ENCODE measurements at places on chromosomes 4 and X.

DNA sequence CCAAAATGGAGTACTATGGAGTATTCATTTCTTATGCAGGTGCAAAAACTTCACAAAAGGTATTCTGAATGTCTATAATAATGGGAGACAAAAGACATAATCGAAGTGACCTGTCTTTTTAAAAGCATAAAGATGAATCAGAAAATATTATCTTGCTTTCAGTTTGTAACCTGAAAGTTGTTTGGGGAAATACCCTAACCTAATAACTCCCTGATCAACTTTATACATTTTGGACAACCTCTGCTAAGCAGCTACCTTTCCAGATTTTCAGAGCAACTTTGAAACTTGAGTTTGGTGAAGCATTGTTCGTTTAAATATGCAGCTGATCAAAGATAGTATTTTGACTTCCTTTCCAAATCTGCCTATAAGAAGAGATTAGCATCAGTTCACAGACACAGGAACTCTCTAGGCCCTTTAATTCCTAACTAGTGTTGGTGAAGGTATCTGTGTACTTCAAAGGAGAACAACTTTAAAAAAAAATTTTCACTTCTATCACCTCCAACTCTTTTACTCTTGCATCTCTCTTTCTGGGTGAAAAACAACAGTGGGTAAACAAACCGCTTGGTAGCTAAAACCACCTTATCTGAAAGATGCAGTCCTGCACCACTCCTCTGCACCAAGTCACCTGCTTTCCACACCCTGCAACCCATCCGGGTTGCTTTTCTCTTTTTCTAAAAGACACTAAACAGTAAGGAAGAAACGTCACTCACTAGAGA is 26.5 kb downstream of the CD40LG start:
- DNase-seq = no peak

- no peak for DNase-seq
Observed at GRCh38 chr4:31107362-31107761, 387.2 kb downstream of the PCDH7 start.

GRCh38 chr4:55248756-55249155 is 97.3 kb upstream of the SRD5A3 start:
- DNase-seq = no peak

GRCh38 chr4:111475001-111475400 is 670.3 kb upstream of the FAM241A start:
- no peak for DNase-seq

- DNase-seq = no peak
Observed at GRCh38 chrX:139776599-139776998, 68.6 kb upstream of the MCF2 start.

DNA sequence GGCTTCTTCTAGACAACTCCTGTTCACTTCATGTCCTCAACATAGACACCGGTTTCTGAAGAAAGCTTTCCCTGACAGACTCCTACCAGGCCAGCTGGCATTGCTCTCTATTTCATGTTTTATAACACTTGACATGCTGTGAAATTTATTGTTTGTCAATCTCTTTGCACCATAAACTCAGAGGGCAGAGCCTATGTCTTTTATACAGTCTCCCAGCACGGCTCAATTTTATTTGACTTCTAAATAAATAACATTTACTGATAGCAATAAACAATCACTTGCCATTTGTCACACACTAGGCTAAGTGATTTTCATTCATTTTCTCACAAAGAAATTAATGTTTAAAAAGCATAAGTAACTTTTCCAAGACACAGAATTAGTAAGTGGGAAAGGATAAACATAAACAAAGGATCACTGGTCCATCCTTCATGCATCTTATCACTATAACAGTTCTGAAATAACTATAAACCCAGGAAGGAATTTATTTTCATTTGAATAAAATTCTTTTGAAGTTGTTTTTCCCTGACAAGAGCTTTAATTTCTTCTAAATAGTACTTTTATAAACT is 577.6 kb downstream of the TECRL start:
- DNase-seq = no peak

- no peak for DNase-seq
Observed at GRCh38 chrX:128396601-128397000, 344.4 kb upstream of the ACTRT1 start.

DNA sequence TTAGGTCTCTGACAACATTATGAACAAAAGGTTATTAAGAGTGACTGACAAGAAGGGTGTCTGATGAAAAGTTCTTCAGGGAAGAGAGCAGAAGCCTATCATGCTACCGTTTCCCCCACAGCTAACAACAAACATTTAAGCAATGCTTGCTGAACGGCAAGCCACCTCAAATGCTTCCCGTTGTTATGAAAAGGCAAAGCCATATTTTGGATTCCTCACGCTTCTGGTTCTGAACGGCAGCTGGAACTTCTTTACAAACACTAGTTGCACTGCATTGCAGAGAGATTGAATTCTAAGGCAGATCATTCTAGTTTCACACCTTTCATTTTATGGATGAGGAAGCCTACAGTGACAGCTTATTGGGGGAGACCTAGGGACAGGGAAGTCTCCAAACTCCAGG is 48.6 kb upstream of the NAP1L5 start:
- no peak for DNase-seq

DNA sequence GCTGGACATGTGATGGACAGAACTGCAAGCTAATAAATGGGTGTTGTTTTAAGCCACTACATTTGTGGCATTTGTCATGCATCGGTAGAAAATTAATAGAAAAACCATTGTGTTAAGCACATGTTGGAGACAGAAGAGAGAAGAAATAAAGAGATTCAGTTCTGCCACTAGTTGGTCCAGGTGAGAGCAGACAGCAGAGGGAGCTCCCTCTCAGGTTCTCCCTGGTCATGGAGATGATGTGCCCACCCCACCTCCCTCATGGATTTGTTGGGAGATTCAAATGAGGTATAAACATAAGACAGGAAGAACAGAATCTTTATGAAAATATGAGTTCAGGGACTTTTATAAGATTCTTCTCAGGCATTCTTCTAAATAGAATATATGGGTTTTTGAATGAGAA is 36.8 kb upstream of the OCIAD2 start:
- DNase-seq = no peak

GRCh38 chrX:136867096-136867491 is 13.4 kb downstream of the RBMX start:
- no peak for DNase-seq

DNA sequence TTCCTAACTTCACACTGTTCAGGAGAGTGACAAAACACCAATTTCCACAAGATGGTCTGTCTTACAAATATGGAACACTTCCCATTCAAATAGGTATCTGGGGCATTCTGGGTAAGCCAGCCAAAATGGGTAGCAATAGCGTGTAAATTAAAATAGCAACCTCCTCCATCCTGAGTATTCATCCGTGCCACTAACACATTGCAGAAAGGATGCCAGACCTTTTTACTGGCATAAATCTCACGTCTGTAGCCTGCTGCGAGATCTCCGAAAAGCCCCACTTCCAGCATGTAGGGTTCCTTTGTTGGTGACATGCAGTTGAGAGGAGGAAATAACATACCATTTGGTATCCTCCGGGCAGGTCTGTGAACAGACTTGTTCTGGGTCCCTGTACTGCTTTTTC is 52.7 kb upstream of the RAI2 start:
- DNase-seq = no peak

DNA sequence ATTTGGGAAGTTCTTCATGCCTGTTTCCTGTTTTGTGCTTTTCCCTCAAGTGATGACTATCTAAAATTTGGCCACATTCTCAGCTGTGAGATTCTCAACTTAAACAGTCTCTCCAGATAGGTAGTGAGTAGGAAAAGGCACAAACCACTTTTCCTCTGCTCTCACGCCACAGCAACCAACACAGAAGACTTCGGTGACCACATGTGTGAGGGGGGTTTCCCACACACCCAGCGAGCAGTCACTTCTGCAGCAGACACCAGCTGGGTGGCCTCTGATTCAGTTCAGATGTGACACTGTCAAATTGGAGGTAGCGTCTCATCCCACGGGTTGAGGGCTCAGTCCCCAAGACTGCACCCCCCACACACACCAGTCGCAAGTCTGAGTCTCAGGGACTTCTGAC is 25.1 kb upstream of the CLDN34 start:
- no peak for DNase-seq

DNA sequence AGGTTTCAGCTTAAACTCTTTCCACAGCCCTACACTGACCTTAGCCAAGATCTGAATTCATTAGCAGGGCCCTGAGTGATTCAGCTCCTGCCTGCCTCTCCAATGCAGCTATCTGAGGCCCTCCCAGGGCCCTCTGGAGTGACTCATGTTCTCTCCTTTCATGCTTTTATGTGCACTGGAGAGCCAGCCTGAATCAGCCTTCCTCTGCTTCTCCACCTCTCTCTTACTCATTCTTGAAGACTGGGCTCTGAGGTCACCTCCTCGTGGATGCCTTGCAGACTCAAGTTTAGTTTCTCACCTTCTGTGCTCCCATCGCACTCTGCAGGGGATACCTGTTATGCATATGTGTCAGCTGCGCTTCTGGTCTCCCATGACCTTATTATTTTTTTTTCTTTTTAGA is 3.1 kb upstream of the OCIAD2 start:
- no peak for DNase-seq

DNA sequence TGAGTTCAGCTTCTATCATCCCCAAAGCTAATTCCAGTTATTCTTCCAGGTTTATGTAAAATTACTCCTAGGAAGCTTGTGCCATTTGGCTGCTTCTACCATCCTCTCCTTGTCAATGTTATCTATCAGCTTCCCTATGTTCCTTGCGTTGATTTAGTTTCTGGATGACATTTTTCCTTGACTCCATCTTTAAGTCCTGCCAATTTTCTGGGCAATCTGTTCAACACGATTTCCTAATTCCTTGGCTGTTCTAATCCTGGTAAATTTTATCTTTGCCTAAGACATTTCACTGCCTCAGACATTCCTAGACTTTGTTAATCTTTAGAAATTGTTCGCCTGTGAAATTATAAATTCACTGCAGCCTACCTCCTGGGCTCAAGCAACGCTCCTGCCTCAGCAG is 125.1 kb downstream of the PDS5A start:
- DNase-seq = no peak

GRCh38 chrX:131288738-131289511 is at the start of gene IGSF1:
Gene IGSF1, minus strand, starts transcription at chrX:131289306. Its CDS starts 2,632 bp downstream, at chrX:131286674.
- no peak for DNase-seq

DNA sequence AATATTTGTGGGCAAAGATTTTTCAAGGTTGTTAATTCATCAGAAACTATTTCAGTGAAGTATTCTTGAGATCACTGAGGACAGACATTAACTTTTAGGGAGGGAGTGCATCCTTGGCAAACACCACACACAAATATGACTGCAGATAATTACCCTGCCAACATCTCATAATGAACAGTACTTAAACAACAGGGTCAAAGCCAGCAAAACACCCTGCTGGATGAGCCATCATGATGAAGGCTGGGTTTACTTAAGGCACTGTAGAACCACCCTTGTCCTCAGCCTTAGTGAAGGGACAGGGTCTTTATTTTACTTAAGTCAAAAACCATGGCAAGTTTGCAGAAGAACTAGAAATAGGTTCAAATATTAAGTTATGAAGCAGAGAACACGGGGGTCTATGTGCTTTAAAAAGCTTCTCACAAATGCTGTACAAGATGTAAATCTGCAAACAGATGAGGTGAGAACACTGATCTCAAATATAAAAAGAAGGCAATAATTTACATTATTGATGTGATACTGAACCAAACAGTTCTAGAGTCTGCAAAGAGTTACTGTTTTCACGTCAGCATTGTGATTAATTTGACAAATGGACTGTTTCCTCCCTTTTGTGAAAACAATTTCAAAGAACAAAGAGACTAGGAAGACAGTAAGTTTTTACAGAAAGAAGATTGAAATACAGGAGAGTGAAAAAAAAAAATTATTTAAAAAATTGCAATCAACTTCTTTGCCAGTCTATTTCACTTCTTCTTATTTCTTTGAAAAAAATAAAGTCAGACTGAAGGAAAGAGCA is 28.2 kb downstream of the TAPT1 start:
- no peak for DNase-seq

DNA sequence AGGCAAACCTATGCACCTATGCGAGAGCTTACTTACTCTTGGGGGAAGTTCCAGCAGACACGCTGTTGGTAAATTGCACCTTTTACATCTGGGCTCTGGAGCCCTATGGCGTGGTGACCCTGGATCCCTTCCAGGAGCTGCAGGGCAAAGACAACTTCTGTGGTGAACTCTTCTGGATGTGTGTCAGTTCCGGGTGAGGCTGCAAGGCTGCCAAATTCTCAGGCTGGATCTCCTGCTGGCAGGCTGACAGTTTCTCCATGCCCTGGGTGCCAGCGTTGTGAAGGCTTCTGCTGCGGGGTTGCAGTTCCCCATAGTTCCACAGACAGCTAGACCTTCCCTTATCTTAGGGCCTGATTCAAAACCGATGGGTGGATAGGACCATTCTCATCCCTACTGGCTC is 37.9 kb downstream of the RAP2C start:
- DNase-seq = no peak

GRCh38 chrX:130105244-130105643 is 5.1 kb downstream of the ELF4 start:
- no peak for DNase-seq

GRCh38 chr4:88341227-88342192 is 37.1 kb upstream of the HERC6 start:
- no peak for DNase-seq

GRCh38 chrX:40079572-40079971 is 18.2 kb downstream of the BCOR start:
- no peak for DNase-seq

- no peak for DNase-seq
Observed at GRCh38 chr4:156111686-156112085, 158.0 kb upstream of the CTSO start.

DNA sequence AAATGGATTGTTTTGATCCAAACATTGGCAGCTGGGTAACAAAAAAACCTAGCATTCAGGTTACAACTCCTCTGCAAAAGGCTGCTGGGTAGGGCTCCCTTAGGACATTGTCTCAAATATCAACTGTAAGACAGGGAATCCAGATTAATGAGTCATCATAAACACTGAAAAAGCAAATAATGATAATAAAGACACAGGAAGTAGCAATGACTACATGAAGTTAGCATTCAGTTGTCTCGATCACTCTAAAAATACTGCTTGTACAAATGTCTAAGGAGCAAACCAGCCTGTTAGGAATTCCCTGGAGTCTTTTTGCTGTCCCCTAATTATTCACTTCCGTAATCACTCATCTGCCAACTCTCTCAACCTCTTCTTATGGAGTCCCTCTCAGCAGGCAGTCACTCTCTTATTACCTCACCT is 259.2 kb downstream of the GPC3 start:
- DNase-seq = no peak

DNA sequence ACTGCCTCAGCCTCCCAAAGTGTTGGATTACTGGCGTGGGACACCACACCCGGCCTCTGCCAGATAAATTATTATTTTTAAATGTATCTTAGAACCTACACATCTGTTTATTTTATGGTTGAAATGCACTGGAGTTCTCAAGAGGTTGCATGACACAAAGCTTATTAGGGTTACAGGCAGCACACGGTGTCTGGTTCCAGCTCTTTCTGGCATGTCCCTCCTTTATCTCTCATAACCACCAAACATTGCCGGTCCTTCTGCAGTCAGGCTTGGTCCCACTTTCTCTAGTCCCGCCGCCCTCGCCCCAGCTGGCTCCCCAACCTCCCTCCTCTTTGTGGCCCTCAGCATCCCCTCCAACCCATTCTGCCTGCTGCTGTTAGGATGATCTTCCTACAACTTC is 39.7 kb upstream of the SPRY1 start:
- DNase-seq = no peak
